ENCODE measurements at places on chromosomes 12 and 14. TPM values are rescaled to one million over a fixed set of nuclear protein-coding genes. Genes with fewer than 3 reads are reported as not detected.

GRCh38 chr14:99596772-99597171 is 7.2 kb downstream of the CCDC85C start:
- no peak for DNase-seq
- H3K4me1 ChIP-seq, result peaks cover 94% of the 10 kb centered on the region

GRCh38 chr12:96070670-96071279 is 35.4 kb upstream of the LTA4H start:
- H3K4me1 ChIP-seq, result no peaks in the 10 kb centered on the region
- no peak overlapping the region for H3K4me3 ChIP-seq
- no peaks in the 10 kb centered on the region for H3K36me3 ChIP-seq
- no peaks in the 10 kb centered on the region for H3K27me3 ChIP-seq

GRCh38 chr14:20305265-20306078 is at the start of gene TTC5:
TSS of gene TTC5 (minus strand) at chr14:20305951. CDS start at chr14:20305937, 14 bp downstream.
- no peaks in the 10 kb centered on the region for H3K27me3 ChIP-seq
- no peaks in the 10 kb centered on the region for H3K36me3 ChIP-seq
- H3K4me1 ChIP-seq, result peaks cover 17% of the 10 kb centered on the region
- H3K4me3 ChIP-seq, result peak within 1 kb of the TSS; percentile 60
- peak; percentile 85 for DNase-seq
- H3K27ac ChIP-seq, result peak within 1 kb of the TSS; percentile 40

DNA sequence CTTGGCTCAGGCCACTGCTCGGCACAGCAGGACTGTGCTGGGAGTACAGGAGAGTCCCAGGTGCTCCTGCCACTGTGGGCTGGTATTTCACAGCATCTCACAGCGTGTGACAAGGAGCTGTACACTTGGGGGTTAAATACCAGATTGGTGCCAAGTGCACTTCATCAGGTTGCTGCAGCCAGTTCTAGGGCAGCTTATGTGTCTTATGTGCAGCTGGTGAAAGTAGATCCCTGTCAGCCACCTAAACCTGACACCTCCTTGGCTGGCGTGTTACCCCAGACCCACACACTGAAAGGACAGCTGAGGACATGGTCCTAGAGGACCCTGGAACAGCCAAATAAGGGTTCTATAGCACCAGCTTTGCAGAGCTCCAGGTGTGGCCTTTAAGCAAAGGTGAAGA is 18.9 kb downstream of the PLEKHH1 start:
- H3K4me1 ChIP-seq, result peaks cover 8% of the 10 kb centered on the region
- H3K27me3 ChIP-seq, result no peaks in the 10 kb centered on the region
- H3K4me3 ChIP-seq, result no peak overlapping the region
- no peak for DNase-seq
- H3K27ac ChIP-seq, result no peak overlapping the region
- no peaks in the 10 kb centered on the region for H3K36me3 ChIP-seq

DNA sequence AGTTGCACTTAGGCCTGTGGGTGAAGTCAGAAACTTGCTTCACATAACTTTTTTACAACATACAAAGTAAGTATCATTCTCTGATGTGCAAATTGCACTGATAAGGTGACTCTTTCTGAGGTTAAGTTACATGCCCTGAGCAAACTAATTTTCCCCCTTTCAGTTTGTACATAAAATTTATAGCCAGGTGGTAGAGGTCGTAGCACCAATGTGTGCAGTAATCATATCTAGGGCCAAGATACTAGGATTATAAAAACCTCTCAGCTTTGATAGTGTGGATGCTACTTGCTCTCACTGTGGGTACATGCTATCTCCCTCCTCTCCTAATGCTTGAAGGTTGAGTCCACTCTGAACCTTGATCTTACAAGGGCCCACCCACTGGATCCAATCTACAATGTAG is 130.7 kb upstream of the CPNE8 start:
- H3K4me1 ChIP-seq, result no peaks in the 10 kb centered on the region
- no peak overlapping the region for H3K4me3 ChIP-seq
- no peaks in the 10 kb centered on the region for H3K27me3 ChIP-seq
- H3K27ac ChIP-seq, result no peak overlapping the region
- H3K36me3 ChIP-seq, result no peaks in the 10 kb centered on the region

GRCh38 chr14:44951051-44951450 is 10.7 kb downstream of the KLHL28 start:
- H3K36me3 ChIP-seq, result no peaks in the 10 kb centered on the region
- no peaks in the 10 kb centered on the region for H3K27me3 ChIP-seq
- no peaks in the 10 kb centered on the region for H3K4me1 ChIP-seq
- no peak overlapping the region for H3K4me3 ChIP-seq
- DNase-seq, result no peak

DNA sequence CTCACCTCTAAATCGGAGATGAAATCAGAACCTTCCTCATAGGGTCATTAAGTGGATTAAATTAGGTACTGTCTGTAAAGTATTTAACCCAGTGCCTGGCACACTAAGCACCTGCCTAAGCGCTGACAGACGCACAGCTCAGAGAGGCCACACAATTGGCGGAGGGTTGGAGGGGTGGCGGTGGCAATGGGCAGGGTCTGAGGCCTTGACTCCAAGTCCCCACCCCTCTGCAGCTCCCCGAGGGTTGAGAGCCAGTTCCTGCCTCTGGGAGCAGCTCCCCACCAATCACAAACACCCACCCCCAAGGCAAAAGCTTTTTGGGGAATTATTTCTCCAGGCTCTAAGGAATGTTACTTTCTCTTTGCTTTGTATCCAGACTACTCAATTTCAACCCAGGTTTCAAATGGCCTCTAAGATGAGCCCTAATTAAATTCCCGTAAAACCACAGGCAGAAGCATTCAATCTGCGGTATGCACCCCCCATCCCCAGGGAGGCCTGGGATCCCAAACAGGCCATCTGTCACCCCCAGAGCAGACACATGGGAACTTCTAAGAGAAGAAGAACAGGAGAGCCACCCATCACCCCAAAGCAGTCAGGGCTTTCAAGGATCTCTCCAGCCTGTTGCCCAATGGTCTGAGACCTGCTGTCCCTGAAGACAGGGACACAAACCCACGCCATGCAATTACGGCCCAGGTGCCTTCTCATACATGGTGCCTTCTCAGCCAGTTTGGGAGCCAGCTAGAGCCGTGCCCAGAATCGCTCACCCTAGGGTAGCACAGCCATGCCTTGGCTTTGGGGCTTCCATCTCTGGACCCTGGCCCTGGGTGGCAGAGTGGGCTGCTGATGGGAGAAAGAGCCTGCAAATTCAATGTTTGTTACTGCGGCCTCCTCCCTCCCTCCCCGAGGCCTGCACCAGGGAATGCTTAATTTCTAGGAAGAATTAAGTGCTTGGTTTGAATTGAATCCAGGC is 66.1 kb downstream of the CHGA start:
- H3K4me1 ChIP-seq, result peaks cover 47% of the 10 kb centered on the region
- no peaks in the 10 kb centered on the region for H3K36me3 ChIP-seq
- no peak overlapping the region for H3K4me3 ChIP-seq
- H3K27me3 ChIP-seq, result no peaks in the 10 kb centered on the region
- no peak overlapping the region for H3K27ac ChIP-seq
- no peak for DNase-seq

GRCh38 chr12:124411281-124411878 is 116.5 kb downstream of the RFLNA start:
- peaks cover 33% of the 10 kb centered on the region for H3K4me1 ChIP-seq
- no peaks in the 10 kb centered on the region for H3K36me3 ChIP-seq
- no peak for DNase-seq
- H3K4me3 ChIP-seq, result no peak overlapping the region

GRCh38 chr12:20000229-20000849 is 368.0 kb upstream of the PDE3A start:
- H3K4me1 ChIP-seq, result peaks cover 23% of the 10 kb centered on the region
- H3K27me3 ChIP-seq, result no peaks in the 10 kb centered on the region
- no peak for DNase-seq
- no peaks in the 10 kb centered on the region for H3K36me3 ChIP-seq
- H3K4me3 ChIP-seq, result no peak overlapping the region

DNA sequence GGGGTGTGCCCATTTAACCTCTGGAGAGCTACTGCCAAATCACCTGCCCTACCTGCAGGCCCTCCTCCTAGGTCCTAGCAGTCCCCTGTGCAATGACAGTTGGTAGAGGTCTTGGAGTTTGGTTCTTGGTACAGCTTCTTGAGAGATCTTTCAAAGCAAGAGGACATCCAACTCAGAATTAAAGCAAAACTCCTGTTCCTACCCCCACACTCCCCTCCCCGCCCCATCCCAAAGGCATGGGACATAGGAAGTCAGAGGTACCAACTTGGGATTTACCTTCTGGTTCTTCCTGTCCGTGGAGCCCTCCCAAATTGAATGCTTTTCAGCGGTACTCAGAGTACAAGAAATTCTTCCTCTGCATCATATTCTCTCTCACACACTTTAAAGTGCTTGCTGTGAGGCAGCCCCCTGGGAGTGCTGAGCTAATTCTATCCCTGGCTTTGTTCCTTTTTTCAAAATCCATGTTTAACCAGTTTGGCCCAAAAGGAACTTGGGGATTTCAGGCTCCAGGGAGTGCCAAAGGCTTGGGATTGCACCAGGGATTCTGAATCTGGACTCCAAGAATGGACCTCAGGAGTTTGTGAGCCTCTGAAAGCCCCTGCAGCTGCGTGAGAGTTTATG is 40.8 kb downstream of the GALNT16 start:
- no peak for DNase-seq
- no peak overlapping the region for H3K4me3 ChIP-seq
- H3K4me1 ChIP-seq, result no peaks in the 10 kb centered on the region
- H3K36me3 ChIP-seq, result no peaks in the 10 kb centered on the region
- H3K27ac ChIP-seq, result no peak overlapping the region

DNA sequence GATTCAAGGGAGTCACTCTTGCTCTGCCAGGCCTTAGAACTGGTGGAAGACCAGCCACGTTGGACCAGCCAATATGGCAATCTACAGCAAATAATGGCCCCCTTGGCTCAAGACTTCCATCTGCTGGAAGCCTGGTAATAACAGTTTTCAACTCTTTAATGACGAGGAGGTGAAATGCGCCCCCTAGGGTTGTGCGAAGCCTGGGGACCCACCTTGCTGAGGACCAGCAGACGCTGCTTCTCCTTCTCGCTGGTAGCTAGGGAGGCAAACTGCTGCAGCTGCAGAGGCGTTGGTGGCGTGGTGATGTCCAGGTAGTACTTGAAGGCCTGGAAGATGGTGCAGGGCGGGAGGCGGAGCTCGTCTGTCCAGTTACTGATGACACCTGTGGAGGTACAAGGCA is 41.5 kb upstream of the FBXO21 start:
- no peak overlapping the region for H3K4me3 ChIP-seq
- no peaks in the 10 kb centered on the region for H3K4me1 ChIP-seq
- no peaks in the 10 kb centered on the region for H3K27me3 ChIP-seq
- H3K27ac ChIP-seq, result no peak overlapping the region
- no peak for DNase-seq

GRCh38 chr12:22893878-22894277 is 268.9 kb downstream of the ETNK1 start:
- DNase-seq, result no peak
- peaks cover 12% of the 10 kb centered on the region for H3K4me1 ChIP-seq
- H3K4me3 ChIP-seq, result no peak overlapping the region

DNA sequence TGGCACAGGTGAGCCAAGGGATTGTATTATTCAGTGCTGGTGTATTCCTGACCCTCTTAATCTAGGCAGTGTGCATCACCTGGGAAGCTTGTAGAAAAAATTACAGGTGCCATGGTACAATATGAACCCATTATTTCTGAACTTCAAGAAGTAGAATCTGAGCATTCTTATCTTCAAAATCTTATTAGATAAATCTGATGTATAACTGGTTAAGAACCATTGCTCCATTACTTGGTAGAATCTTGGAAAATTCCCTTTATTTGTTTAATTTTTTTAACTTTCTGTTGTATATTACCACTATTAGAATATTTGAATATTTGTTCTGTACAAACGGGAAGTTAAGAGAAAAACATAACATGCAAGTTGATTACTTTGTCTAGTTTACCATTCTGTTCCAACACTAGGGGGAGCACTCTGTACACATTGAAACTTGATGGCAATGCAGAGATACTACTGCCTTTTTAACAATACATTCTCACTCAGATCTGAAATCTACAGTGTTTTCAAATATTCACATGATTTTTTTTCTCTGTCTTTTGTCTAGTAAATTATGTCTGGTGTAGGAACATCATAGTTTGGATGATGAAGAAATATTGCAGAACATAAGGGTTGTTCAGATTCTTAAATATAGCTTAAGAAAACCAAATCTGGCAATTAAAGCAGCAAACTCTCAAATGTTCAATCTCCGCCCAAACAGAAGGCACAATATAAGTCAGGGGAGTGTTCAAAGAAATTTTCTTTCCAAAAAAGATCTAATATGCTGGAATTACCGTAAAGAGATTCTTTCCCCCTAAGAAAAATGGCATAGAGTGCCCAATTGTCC is 196.6 kb downstream of the PCNX1 start:
- DNase-seq, result peak; percentile 33
- H3K27me3 ChIP-seq, result no peaks in the 10 kb centered on the region
- H3K36me3 ChIP-seq, result no peaks in the 10 kb centered on the region
- H3K27ac ChIP-seq, result no peak overlapping the region
- no peaks in the 10 kb centered on the region for H3K4me1 ChIP-seq
- H3K4me3 ChIP-seq, result no peak overlapping the region

DNA sequence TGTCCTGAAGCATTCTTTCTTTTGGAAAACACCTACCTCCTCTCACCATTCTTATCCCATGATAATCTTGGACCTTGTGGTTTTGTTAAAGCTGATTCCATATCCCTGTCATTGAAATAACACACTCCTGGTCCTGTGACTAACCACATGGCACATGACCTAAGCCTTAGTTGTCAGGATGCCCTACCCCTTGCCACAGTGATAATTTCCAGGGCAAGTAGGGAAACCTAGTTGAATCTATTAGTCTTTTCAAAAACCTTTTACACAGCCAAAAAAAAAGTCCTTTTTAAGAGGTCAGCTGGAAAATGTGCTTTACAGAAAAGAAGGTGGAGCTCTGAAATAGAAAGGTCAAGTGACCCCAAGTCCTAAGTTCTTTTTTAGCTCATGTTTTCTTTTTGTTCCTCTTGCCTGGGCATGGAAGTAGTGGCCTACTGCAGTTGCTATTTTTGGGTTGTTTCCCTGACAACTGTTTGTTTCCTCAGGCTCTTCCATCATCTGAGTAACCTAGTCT is 608.4 kb downstream of the LRFN5 start:
- H3K27ac ChIP-seq, result no peak overlapping the region
- H3K4me3 ChIP-seq, result no peak overlapping the region
- H3K36me3 ChIP-seq, result no peaks in the 10 kb centered on the region
- H3K27me3 ChIP-seq, result no peaks in the 10 kb centered on the region

GRCh38 chr12:3250034-3250433 is 172.9 kb downstream of the TSPAN9 start:
- no peaks in the 10 kb centered on the region for H3K4me1 ChIP-seq
- no peak overlapping the region for H3K4me3 ChIP-seq
- H3K27ac ChIP-seq, result no peak overlapping the region

PMCH gene
- total RNA-seq, result not detected

FGD6 gene
- total RNA-seq, result 15.8 TPM

DUSP6 gene
- total RNA-seq, result 21.3 TPM

PRKAG1 gene
- 25.4 TPM for total RNA-seq

PPP1R1A gene
- 51.4 TPM for total RNA-seq

TMEM63C gene
- total RNA-seq, result 3.6 TPM

MYF5 gene
- not detected for total RNA-seq

FRS2 gene
- 4.9 TPM for total RNA-seq

All from body of pancreas (tissue), 4 donors.